ENCODE measurements at places on chromosomes 6 and 20. TPM values are rescaled to one million over a fixed set of nuclear protein-coding genes. Genes with fewer than 3 reads are reported as not detected.

The ATAT1 gene
- total RNA-seq = 60.2 TPM

The CENPW gene
- 3.2 TPM for total RNA-seq

The SYNDIG1 gene
- 16.7 TPM for total RNA-seq

The FAM217A gene
- total RNA-seq = not detected

The MYH7B gene
- total RNA-seq = under 0.01 TPM

The ARID1B gene
- total RNA-seq = 77.7 TPM

The RIMS4 gene
- 46.0 TPM for total RNA-seq

The NKX2-4 gene
- total RNA-seq = not detected

The VWA7 gene
- total RNA-seq = 0.98 TPM

The FILIP1 gene
- 1.5 TPM for total RNA-seq

The BCAS1 gene
- 3.9 TPM for total RNA-seq

The ATXN1 gene
- total RNA-seq = 52.4 TPM

The NOX3 gene
- total RNA-seq = not detected

The AKAP7 gene
- total RNA-seq = 114 TPM

The DST gene
- total RNA-seq = 199 TPM

The VNN1 gene
- total RNA-seq = not detected

The HLA-A gene
- total RNA-seq = 43.5 TPM

The ASIP gene
- total RNA-seq = not detected

The PRL gene
- not detected for total RNA-seq

All from temporal lobe (tissue), 4 donors.